ENCODE measurements at places on chromosomes 16 and 17. TPM values are rescaled to one million over a fixed set of nuclear protein-coding genes. Genes with fewer than 3 reads are reported as not detected.

GRCh38 chr16:47731252-47731651, 270.1 kb downstream of the PHKB start:
- no peak for DNase-seq

DNA sequence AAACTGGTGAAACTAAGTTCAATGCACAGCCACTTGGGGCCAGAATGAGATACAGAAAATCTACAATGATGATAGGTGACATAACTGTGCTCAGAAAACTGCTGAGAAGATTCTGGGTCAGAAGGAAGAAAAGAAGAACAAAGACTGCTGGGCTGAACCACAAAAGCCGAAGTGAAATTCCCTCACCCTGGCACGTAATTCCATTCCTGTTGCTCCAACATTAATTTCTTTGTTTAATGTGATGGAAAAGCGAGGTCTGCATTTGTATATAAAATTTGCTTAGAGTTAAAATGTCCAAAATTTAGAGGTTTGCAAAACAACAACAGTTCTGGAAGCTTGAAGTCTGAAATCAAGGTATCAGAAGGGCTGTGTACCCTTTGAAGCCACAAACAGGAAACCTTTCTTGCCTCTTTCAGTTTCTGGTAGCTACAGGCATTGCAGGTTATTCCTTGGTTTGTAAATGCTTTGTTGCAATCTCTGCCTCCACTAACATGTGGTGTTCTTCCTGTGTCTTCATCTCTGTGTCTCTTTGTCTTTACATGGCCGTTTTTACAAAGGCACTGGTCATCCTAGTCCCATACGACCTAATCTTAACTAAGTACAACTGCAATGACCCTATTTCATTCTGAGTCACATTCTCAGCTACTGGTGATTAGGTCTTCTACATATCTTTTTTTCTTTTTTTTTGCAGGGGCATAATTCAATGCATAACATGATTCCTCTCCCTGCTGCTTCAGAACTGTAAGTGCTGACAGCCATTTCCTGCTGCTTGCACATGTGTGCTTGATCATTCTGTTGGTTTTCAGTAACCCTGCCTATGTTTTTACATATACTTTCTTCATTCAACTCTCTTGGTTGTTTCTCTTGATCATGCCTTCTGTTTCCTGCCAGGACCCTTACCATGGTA, 603.0 kb upstream of the CDH8 start:
- no peak for DNase-seq

Gene SIRT7
- 21.3 TPM for total RNA-seq

Gene TP53TG3E
- not detected for total RNA-seq

Gene SLC16A5
- total RNA-seq, result 49.5 TPM

DNA sequence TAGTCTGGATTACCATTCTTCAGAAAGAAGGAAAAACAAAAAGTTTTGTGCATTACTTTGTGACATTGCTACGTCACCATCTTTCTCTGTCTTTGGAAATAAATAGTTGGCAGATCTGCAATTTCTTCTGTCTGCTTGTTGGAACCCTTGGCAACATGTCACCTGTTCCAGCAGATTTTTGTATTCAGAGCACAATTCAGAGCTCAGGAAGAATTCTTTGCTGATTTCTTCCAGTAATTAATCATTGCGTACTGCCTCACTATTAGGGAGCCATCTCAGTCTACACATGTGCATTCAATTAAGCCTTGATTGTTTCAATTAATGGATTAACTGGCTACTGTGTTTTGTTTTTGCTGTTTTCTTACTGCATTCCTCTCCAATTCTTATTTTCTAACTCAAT, 467.2 kb downstream of the CDH8 start:
- no peak for DNase-seq
